ENCODE measurements at places on chromosomes 11 and 22. TPM values are rescaled to one million over a fixed set of nuclear protein-coding genes. Genes with fewer than 3 reads are reported as not detected.

The CHID1 gene
- total RNA-seq, result 35.1 TPM

The MIOX gene
- total RNA-seq, result not detected

The A4GALT gene
- 22.2 TPM for total RNA-seq

The GDPD4 gene
- total RNA-seq, result not detected

The PHLDA2 gene
- 1.2 TPM for total RNA-seq

The OR5P2 gene
- total RNA-seq, result not detected

The NLRP14 gene
- total RNA-seq, result not detected

The OLFML1 gene
- 27.1 TPM for total RNA-seq

The C11orf52 gene
- not detected for total RNA-seq

The IGF2 gene
- 3.3 TPM for total RNA-seq

The FLRT1 gene
- not detected for total RNA-seq

The DTX4 gene
- total RNA-seq, result 0.57 TPM

The MMP7 gene
- total RNA-seq, result not detected

The NCF4 gene
- total RNA-seq, result not detected

The ZC3H12C gene
- total RNA-seq, result 17.4 TPM

The MN1 gene
- 55.9 TPM for total RNA-seq

The DMC1 gene
- 1.3 TPM for total RNA-seq

The TNNT3 gene
- 0.81 TPM for total RNA-seq

The DNAJB13 gene
- total RNA-seq, result not detected

The GAS2L1 gene
- total RNA-seq, result 15.0 TPM

The ARCN1 gene
- 72.4 TPM for total RNA-seq

The CDHR5 gene
- total RNA-seq, result not detected
